Activated naive CD8-positive, alpha-beta T cell treated with anti-CD3 and anti-CD28 coated beads, Interleukin-2, amount 50 U/mL, for 16 hours (primary cell): ENCODE measurements at places on chromosomes 6 and 20.

GRCh38 chr6:63744810-63745209, 109.2 kb downstream of the PHF3 start:
- no peak for DNase-seq

- DNase-seq = no peak
These were observed 45.3 kb upstream of the HDDC2 start for GRCh38 chr6:125346926-125347563.

- DNase-seq = no peak
These were observed 174.5 kb downstream of the CDC5L start for GRCh38 chr6:44561832-44562665.

- no peak for DNase-seq
These were observed 49.6 kb upstream of the PTPRK start for GRCh38 chr6:128569732-128570679.

DNA sequence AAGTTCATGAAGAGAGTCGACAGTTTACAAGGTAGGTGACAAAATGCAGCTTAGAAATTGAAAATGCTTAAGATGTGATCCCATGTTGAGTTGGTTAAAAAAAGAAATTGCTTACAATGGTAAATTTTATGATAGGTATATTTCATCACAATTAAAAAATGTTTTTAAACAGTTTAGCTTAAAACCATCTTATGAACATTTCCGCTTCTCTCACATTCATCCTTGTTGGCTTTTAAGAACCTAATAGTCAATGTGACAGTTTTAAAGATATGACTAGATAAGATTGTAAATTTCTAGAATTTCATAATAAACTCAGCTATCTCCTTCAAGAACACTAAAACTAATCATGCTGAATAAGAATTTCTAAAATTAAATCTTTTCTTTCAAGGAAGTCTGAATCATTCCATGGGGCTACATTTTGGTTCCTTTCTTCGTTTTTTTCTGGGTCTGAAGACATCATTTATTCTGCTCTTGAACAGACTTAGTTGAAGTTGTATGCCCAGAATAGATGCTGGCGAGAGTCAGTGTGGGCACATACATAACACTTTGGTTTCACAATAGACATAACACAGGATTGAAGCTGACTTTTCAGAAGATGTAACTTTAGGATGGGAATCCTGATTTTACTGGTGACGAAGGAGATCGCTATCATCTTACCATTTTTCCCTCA, 35.9 kb upstream of the LTV1 start:
- no peak for DNase-seq

GRCh38 chr20:46377518-46377917, 28.9 kb downstream of the ELMO2 start:
- no peak for DNase-seq

DNA sequence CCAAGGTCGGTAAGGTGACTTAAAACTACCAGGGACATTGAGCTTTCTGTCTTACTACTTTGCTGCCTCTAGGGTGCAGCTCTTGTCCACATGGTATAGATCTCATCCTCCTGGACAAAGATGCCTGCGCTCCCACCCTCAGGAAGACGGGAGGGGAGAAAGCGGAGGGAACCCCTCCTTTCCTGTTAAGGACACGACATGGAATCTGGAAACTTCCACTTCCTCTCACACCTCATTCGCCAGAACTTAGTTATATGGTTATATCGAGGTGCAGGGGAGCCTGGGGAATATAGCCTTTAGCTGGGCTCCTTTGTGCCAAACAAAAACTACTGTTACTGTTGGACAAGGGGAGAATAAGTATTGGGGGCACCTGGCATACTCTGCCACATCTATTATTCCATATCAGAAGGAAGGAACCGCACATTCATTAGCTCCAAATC, 224.3 kb upstream of the TSHZ2 start:
- DNase-seq = no peak

DNA sequence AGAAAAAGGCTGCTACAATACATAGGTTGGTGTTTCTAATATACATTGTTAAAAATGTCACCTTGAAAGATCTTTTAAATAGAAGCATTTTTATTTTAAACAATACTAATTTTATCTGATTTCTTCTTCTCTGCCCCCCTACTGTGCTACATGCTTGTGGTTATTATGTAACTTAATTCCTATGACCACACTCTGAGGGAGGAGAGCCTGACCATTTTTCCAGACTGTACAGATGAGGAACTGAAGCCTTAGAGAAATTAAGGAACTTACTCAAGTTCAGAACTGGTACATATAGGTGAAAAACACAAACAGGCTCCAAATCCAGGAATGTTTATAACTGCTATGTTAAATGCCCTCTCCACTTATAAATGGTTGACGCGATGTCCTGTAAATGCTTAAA, 43.4 kb upstream of the ARHGAP18 start:
- no peak for DNase-seq

GRCh38 chr6:98039443-98039842, 756.4 kb upstream of the MMS22L start:
- DNase-seq = no peak

DNA sequence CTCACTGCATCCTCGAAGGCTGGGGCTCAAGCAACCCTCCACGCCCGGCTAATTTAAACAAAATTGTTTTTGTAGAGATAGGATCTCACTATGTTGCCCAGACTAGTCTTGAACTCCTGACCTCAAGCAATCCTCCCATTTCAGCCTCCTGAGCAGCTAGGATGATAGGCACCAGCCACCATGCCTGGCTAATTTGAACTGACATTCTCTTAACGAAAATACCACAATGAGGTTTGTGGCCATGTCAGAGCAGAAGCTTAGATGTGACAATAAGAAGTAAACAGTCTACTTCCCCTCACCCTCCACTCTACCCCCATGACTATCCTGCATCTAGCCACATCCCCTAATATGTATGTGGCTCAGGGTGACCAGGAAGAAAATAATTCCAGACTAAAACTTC, 74.8 kb upstream of the PLCB4 start:
- no peak for DNase-seq

DNA sequence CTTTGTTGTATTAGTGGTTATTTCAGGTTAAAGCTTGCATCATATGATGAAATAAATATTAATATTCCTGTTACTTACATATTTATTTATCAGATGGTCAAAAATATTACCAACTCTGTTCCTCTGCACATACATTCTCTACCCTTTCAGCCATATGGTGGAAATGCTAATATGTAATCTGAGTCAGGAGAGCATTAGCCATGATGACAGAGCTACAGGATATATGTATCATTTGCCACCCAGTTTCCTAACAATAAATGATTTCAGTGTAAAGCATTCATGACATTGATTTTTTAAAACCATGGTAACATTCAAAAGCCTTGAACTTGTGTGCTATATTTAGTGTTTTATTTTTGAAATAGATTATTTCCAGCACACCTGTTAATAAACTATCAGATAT, 16.6 kb downstream of the POPDC3 start:
- no peak for DNase-seq

- no peak for DNase-seq
These were observed 92.6 kb downstream of the GRIK2 start for GRCh38 chr6:101486124-101486523.

DNA sequence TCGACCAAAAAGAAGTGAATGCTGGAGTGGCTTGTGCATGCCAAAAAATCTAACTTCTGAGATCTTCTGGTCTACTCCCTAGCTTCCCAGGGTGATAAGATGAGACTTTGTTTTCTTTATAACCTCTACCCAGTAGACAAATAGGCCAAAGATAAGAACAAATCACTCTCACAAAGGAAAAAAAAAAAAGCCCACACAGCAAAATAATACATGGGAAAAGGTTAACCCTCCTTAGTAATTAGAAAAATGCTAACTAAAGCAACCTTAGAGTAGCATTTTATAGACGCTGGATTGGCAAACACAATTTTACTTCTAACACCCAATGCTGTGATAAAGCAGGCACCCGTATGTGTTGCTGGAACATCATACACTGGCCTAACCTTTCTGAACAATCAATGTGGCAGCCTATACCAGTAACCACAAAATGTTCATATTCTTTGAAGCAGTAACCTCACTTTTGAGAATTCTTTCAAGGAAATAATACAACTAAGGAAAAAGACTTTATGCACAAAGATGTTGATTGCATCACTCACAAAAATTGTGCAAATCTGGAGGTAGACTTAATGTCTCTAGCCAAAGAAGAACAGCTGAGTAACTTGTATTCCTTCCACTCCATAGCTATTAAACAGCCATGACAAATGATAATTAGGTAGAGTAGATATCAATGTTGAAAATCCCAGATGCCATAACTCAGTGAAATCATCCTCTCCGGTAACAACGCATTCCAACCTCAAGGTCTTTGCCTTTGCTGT, 116.3 kb upstream of the QKI start:
- DNase-seq = no peak

GRCh38 chr6:5525209-5525608, 263.9 kb downstream of the FARS2 start:
- DNase-seq = no peak

DNA sequence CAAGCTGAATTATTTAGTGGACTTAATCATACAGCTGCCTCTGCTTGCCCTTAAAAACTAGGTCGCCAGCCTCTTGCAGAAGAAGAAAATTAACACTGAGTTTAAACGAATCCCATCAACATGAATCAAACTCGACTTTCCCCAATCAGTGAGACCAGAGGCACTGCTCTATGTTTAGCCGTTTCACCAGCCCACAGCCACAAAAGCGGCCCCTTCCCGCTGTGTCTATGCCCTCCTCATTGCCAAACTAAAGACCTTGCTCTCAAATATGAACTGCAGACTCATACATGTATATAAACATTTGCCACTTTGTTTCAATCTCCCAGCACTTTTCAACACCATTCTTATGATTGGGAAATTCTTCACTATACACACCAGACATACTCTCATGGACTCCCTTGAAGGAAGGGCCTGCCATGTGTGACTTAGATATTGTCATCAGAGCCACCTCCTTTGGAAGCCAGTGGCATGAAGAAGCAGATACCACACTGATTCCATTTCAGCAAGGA, 105.8 kb upstream of the ADGRF1 start:
- DNase-seq = no peak

GRCh38 chr6:38861926-38862401, 146.9 kb downstream of the DNAH8 start:
- DNase-seq = no peak

DNA sequence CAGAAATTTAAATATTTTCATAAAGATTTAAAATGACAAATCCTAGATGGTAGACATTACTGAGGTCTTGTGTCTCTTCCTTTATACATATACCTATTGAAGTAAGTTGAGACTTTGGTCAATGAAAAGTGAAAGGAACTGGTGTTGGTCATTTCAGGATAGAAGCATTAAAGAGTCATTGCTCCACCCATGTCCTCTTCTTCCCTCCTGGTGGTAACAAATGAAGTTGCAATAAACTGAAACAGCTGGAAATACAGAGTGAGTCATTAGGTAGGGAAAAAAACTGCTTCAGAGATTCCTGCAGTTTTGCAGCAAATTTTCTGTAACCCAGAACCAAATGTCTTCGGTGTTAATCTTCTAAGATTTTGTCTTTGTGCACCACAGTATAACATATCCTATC, 448.0 kb downstream of the EYS start:
- DNase-seq = no peak

DNA sequence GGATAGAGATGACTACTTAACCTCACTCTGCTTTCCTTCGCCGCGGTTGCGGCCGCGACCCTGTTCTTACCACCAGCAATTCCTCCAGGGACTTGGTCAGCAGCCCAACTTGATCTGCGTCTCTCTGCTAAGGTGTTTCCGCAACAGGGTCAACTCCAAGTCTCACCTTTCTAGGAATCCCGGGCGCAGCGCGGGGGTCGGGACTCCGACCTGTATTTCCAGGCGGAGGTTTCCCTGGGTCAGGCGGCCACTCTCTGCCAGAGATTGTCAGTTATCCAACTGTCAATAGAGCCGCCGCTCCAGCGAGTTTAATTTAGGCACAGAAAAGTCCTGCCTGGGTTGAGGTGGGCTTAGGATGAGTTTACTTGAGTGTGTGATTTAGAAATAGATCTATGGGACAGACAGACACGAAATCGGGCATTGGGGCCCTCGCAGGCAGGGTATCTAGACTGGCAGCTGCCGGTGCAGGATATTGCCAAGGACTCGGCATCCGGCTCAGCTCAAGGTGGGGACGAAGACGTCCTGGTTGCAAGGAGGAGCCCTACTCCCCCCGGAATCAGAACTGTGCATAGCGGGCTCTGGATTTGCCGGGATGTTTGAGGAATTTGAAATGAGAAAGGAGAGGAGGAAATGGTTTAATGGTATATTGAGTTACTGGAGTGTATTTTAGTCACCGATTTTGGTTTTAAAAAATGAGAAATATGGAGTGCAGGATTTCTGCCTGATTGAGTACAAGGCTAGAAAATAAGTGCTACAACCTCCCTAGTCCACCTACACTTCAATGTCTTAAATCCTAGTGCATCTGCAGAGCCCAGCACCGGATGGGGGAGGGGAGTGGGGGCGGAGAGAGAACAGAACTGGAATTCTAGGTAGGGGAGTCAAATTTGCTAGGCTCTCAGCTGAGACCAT, 23.7 kb downstream of the POM121L2 start:
- no peak for DNase-seq

DNA sequence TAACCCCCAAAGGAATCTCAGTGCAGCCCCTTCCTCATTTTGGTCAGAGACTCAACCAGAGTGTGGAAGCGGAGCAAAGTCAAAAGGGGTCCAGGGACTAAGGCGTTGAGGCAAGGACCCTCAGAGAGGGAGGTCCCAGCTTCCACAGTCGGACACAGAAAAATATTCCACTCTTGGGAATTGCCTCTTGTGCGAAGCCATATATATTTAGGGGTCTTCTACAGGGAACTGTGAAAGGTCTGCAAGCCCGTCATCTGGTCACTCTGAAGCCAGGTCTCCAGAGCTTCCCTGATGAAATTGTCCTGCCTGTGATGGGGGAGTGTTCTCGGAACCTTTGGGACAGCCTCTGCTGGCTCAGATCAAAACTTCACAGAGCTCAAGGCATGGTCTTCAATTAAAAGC, 160.8 kb downstream of the TBXT start:
- DNase-seq = no peak

DNA sequence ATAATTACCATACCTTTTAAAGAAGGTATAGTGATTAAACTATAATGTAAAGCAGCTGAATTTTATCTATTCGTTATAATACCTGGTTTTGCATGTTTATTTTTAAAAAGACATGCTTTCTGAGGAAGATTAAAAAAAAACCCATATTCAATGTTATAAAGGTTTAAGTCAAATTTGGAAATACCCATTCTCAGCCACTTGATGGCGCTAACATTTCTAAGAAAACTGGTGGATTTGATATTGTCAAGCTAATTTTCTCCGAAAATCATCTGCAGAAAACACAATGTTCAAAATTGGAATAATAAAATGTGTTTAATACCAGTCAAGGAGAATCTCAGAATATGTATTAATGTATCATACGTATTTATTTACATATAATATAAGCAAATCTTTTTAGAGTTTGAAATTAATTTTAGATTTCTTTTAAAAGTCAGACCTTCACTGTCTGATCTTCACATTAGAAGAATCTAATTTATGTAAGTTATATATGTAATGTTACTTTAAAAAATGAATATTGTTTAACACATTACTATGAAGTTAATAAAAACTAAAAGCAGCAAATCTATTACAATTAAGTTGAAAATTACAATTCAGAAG, 35.0 kb downstream of the SHPRH start:
- DNase-seq = no peak

- DNase-seq = no peak
These were observed 108.4 kb upstream of the GGTLC1 start for GRCh38 chr20:24096864-24097450.

- no peak for DNase-seq
These were observed 840 bp downstream of the PPP1R3D start for GRCh38 chr20:59939052-59939878.

GRCh38 chr6:93350774-93351173, 68.6 kb downstream of the EPHA7 start:
- DNase-seq = no peak
